ENCODE measurements at places on chromosomes 13 and 19. TPM values are rescaled to one million over a fixed set of nuclear protein-coding genes. Genes with fewer than 3 reads are reported as not detected.

DNA sequence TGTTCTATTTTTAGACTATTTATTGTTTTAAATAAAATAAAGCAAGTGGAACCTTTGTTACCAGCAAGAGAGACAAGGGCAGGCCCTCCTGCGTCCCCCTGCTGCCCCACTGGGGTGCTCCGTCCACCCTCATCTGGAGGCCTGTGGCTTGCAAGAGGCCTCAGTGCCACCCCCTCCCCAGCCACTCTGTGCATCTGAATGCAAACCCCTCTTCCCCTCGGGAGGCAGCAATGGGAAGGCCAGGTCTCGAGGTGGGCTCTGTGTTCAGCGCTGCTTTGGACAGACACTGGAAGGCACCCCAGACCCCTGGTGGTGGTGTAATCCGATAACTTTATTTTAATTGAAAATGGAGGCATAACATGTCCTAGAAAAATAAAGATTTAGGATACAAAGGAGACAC, 4.6 kb downstream of the SIX5 start:
- no peak for DNase-seq

GRCh38 chr19:34664870-34665269, 12.1 kb downstream of the SCGB2B2 start:
- DNase-seq, result no peak

DNA sequence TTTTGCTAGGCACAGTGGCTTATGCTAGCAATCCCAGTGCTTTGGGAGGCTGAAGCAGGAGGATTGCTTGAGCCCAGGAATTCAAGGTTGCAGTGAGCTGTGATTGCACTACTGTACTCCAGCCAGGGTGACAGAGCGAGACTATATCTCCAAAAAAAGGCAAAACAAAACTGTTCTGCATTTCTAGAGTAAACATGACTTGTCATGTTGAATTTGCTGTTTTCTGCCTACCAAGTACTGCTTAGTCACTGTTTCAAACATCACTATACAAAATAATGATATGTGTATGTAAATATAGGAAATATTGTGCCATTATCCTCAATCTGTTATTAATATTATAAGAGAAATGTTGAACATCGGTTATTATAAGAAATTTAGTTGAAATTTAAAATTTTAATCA, 9.2 kb downstream of the RFC3 start:
- DNase-seq, result no peak

DNA sequence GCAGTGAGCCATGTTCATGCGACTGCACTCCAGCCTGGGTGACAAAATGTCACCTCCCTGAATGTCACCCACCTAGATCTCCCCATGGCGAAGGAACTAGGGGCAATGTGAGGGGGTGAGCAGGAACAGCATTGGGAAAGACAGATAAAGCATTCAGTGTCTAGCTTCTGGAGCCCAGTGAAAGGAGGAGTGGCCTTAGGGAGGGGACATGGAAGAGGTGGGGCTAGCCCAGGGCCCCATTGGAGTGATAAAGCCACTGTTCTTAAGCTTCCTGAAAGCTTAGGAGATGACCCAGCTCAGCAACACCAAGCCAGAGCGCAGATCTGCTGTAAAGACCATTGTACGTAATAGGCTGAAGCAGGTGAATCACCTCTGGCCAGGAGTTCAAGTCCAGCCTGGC, 13.0 kb upstream of the KCNN1 start:
- no peak for DNase-seq

DNA sequence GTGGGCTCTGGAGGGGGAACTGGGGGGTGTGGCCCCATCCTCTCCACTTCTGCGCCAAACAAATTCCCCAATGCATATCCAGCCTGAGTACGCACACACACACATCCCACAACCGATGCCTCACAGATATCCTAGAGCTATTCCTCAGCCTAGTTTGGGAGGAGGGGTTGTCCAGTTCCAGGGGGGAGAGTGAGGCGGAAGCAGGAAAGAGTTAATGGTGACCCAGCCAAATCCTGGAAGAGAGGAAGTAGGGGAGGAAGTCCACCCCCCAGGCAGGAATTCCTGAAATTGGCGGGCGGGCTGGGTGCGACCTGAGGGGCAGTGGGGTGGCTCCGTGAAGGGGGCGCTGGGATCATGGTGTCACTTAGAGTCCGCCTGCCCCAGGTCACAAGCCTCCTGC, 897 bp downstream of the GPR4 start:
- peak; percentile 51 for DNase-seq

- DNase-seq, result no peak
Observed at GRCh38 chr13:61728471-61728870, 312.8 kb upstream of the PCDH20 start.

- DNase-seq, result no peak
Observed at GRCh38 chr19:9953802-9954542, 17.7 kb upstream of the OLFM2 start.

DNA sequence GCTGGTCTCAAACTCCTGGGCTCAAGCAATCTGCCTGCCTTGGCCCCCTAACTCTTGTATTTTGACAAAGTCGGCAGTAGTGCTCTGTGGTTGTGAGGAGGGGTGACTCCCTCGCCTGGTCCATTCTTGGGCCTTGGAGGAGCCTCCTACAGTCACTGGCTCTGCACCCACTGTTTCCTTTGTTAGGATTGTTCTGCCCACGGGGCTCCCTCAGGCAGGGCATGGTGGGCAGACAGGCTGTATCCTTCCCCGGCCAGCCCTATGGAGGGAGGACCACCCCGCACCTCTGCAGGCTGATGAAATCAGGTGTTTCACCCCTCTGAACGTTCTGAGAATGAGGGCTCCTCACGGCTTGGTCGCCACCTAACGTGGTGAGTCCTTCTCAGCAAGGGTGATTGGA, 9.2 kb downstream of the FCAR start:
- no peak for DNase-seq

DNA sequence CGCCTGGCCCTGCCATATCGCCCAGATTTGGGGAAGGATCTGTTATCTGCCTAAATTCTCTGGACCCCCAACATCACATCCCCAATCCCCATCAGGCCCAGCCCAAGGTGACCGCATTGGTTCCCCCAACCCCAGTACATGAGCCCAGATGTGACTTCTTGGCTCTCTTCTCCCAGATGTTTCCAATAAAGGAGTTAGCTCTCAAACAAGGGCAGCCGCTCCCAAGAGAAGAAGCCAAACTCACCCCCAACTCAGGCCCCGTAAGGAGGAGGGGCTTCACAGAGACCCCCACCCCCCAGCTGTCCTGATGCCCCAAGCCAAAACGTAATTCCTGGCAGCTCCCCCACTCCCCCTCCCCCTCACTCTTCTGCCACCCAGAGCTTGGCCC, 6.9 kb downstream of the FBN3 start:
- DNase-seq, result no peak

GRCh38 chr19:7870571-7871436, 3.4 kb downstream of the PRR36 start:
- DNase-seq, result peak; percentile 64

GRCh38 chr19:12938779-12939601, 581 bp downstream of the CALR start:
- DNase-seq, result no peak

GRCh38 chr13:37338726-37339385, 233.4 kb upstream of the CSNK1A1L start:
- DNase-seq, result no peak

DNA sequence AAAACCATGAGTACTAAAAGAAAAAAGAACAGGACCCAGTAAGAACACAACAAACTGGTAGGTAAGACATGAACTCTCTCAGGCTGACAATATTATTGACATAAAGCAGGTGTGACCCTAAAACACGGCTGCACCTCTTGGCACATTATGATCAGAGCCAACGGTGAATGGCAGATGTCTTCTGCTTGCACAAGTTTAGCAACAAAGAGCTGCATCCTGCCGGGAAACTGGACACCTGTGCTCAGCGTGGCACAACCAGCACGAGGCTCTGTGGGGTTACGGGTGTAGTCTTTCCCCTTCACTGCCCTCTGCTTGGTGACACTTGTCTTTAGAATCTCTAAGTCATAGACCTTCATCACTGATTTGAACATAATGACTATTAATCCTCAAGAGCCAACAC, 97.9 kb downstream of the DOCK9 start:
- DNase-seq, result no peak

GRCh38 chr13:110137680-110138009, 169.3 kb downstream of the COL4A1 start:
- peak; percentile 77 for DNase-seq

DNA sequence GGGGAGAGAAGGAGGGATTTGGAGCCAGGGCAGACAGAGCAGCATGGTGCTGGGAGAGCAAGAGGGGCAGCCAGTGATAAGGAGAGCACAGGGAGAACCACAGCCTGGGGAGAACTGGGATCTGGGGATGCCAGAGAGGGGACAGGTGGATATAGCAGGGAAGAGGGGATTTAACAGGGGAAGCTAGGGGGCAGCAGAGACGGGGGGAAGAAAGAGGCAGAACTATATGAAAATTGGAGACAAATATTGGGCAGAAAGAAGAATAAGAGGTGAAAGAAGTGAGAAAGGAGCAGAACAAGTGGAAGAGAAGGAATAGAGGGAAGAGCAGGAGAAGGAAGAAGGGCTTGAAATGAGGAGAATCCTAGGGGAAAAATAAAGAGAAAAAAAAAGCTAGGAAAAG, 6.5 kb upstream of the ZNF528 start:
- DNase-seq, result no peak

Gene ZNF221
- total RNA-seq, result 3.6 TPM

Gene ZNF525
- total RNA-seq, result 4.7 TPM

Gene PSG4
- total RNA-seq, result not detected

Gene CEACAM6
- total RNA-seq, result not detected

Gene ZGLP1
- 0.91 TPM for total RNA-seq
